Stimulated activated CD4-positive, alpha-beta T cell treated with anti-CD3 and anti-CD28 coated beads, Interleukin-1b, Interleukin-23, amount 100 ng/mL, for 48 hours (primary cell): ENCODE measurements at places on chromosomes 6 and 20.

DNA sequence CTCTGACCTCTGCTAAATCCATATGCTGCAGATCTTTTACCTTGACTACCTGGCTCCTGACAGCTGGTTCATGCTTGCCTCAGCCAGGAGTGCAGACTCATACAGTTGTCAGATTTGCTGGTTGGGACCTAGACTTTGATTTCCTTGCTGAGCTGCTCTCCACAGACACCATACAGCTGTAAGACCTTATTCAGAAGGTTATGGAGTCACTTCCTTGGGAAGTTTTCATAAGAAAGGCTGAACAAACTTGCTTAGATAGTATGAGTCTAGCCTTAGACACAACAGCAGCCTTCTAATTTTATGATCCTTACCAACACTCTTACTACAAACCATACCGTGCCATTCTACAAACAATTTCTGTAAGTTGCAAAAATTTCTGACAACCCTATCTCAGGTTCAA is 102.9 kb downstream of the EDN1 start:
- DNase-seq = no peak

DNA sequence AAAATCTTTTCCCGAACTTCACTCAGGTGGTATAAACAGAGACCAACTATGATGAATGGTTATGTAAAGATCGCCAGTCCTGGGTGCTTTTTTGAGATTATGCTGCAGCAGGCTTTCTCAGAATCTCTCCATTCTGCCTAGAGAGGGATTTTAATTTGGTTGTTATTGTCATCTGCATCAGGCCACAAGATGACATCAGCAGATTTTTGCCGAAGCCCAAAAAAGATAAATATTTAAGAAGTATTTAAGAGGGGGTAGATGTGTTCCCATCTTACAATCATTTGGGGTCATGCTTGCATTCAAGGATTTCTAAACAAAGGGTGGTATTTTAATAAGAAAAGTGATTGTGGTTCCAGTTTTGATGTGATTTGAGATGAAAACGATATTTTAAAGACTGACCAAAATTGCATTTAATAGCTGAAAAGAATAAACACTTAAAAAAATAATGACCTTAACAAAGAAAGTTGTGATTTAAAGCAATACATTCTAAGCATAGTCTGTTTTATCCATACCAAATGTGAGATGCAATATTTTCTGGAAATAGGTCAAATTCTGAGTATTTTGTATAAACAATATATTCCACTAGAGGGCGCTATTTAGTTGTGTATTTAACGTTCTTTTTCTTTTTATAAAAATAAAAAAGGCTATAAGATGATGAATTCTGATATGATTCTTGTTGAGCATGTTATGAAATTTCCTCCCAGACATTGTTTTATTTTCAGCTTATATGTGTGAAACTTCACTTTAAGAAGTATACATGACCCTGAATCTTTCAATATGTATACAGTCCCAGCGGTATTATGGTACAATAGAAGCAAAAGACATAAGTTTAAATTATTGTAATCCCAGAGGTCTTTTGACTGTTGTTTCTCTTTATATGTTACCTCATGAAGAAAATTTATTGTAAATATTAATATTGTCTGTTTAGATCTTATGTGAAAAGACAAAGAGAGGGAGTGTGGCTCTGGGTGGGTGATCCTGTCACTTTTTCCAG is 51.0 kb upstream of the ZFP64 start:
- DNase-seq = no peak

- no peak for DNase-seq
Measured at GRCh38 chr20:699811-700338, 24.3 kb upstream of the SCRT2 start.

DNA sequence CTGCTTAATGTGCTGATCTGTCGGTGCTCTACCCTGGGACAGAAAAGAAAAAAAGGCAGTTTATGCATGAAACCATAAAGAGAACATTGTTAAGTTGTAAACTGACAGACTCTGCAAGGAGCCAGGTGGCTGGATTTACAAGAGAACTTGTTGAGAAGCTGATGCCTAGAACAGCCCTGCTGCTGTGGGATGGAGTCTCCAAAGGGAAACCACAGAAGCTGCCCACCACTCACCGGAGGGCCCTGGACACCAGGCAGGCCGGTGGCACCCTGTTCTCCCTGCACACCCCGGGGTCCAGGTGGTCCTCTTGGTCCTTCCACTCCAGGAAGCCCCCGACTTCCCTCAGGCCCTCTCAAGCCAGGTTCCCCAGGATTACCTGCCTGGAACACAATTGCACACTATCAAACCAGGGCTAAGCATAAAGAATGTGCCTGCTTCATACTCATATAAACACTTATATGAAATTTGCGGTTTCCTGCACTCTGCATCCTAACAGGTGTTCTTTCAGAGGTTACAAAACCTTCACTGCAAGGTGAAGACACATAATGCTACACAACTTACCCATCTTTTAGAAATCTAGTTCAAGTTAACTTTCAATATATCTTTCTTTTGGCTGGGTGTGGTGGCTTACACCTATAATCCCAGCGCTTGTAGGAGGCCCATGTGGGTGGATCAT is 68.2 kb downstream of the COL9A1 start:
- DNase-seq = no peak

GRCh38 chr6:56716229-56716628 is 73.5 kb upstream of the DST start:
- no peak for DNase-seq

GRCh38 chr6:16319813-16320532 is 81.6 kb downstream of the GMPR start:
- DNase-seq = peak; percentile 69

DNA sequence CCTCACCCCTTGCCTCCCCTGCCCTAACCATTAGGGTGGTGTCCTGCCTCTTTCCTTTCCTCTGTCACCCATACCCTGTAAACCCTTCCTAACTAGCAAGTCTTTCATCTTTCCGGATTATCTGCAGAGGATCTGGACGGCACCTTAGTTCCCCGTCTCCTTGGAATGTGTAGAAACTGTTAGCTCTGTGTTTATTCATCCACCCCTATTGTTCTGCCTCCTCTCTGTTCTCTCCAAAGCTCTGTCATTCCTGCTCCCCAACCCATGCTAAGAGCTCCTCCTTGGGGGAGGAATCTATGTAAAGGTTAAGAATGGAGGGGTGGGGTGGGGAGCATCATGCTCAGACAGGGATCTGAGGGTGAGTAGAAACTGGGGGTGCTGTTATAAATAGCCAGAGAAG is 39.4 kb upstream of the KCNK5 start:
- no peak for DNase-seq

DNA sequence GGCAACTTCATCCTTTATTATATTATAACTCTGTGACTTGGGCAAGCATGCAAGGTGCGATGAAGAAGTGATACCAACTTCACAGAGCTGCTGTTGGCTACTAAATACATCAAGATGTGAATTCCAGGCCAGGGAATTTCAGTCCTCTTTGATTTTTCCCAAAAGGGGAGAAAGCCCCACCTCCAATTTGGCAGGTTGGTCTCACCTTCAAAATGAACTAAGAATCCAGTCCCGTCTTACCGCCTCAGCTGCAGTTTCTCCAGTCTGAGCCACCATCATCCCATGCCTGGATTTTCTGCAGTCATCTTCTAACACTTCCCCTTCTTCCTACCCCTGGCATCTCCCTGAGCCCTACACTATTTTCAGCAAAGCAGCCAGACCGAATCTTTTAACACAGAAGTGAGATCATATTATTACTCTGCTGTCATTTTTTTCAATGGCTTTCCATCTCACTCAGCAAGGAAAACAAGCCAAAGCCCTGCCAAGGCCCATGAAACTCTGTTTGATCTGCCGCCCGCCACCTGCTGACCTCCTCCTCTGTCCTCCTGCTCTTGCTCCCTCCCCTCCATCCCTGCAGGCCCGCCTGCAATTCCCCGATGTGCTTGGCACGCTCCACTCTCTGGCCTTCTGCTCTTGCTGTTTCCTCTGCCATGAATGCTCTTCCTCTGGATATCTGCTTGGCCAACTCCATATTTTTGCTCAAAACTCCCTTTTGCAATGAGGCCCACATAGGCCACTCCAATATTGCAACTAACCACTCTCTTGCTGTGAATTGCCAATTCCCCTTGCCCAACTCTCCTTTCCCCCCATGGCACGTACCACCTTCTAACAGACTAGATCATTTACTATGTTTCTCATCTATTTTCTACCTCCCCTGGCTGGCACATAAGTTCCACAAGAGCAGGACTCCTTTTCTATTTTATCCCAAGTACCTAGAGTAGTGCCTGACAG is 46.0 kb upstream of the TAGAP start:
- DNase-seq = no peak

DNA sequence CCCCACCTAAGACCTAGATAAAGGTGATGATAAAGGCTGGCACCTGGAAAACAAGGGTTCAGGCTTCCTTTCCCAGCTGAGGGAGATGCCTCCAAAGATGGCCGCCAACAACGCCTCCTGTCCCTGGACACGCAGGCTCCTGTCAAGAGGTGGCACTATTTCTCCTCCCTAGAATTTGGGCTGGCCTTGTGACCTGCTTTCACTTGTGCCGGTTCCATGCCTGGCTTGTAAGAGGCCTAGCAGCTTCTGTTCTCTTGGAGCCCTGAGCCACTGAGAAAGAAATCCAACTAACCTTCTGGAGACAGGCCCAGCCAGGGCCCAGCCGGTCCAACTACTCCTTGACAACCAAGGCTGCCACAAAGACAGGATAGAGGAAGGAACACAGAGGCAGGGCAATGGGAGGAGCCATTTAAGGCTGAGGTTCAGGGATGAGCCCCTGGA is 60.2 kb upstream of the RALY start:
- peak; percentile 63 for DNase-seq

GRCh38 chr6:137049095-137049494 is 4.3 kb upstream of the IL20RA start:
- DNase-seq = no peak

GRCh38 chr6:111503194-111503593 is 20.2 kb upstream of the REV3L start:
- no peak for DNase-seq

DNA sequence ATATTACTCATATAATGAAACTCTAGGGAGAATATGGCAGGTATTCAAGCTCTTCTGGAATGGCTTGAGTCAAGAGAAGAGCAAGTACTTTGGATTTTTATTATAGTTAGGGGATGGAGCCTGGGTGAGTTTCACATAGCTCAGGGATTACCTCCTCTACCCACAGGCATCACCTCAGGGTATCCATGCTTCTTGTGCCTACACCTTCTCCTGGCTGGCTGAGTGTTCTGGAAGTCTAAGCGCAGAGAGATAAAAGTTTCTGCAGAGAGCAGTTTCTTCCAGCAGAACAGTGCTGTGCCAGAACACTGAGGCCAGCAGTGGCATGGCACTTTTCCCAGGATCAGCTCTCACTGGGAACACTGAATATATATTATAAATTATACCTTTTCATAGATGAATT is 199.7 kb upstream of the KCNQ5 start:
- no peak for DNase-seq

DNA sequence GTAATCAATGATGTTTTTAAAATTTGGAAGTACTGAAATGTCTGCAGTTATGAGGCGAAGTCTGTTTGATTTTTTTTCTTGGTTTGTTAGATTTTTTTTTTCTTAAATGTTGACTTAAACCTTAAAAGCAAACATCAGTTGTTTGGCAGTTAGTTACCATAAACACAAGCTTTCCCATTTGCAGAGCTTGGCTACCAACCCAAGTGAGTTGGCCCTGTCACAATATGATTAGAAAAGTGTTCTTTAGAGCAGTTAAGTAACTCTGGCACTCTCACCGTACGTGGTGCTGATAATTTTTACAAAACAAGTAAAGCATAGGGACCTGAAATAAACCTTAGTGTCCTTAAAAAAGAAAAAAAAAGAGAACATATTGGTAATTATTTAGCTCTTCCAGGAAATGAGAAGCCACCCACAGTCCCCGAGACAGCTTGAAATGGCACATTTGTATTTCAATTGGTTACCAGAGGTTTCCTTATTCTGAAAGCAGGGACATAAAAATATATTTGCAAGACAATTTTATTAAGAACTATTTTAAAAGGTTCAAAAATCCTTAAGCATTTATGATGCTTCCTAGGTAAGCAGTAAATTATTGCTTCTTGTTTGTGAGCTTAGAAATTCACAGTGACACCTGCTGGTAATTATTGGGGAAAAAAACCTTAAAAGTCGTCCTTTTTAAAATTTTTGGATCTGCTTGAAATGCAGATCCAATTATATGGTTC is 3.9 kb downstream of the HEY2 start:
- no peak for DNase-seq

DNA sequence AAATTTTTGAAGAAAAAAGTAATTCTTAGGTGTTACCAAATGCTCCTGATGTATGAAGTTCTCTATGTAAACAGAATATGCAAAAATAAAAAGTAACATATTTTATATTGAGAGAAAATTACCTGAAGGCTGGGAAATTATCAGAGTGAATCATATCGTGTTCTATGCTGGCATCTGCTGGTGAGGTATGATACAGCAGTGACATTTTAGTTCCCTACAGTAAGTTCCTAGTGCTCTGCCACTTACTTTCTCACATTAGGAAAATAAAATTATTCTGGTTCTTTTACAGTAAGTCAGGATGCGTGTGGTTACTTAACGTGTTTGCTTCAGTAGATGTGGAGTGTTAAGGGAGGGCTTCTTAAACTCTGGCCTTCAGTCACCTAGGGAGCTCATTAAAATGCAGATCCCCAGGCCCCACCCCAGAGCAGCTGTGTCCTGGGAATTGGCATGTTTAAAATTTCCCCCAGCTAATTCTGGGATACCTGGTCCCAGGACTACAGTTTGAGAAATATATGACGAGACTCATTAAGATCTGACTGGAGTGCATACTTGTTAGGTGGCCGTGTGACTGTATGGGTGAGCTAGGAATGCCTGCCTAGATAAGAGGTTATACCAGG is 3.2 kb downstream of the ACTR5 start:
- DNase-seq = no peak

DNA sequence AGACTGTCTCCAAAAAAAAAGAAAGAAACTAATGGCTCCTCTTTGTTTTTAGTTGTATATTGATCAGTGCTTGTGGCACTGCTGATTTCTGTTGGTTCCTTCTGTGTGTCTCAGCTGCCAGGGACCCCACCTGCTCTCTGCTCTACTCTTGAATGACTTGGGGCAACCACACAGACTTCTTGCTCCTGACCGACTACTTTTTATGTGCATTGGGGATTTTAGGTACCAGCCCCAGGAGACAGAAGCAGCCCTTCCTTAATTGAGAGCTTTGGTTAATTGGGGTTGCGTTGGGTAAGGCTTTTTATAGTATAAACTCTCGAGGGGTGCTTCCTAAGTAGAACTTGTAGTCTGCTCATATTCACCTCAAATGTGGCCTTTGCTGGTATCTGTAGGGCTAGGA is 6.9 kb downstream of the STK35 start:
- no peak for DNase-seq

GRCh38 chr6:50608421-50608820 is 104.9 kb upstream of the TFAP2D start:
- DNase-seq = no peak

DNA sequence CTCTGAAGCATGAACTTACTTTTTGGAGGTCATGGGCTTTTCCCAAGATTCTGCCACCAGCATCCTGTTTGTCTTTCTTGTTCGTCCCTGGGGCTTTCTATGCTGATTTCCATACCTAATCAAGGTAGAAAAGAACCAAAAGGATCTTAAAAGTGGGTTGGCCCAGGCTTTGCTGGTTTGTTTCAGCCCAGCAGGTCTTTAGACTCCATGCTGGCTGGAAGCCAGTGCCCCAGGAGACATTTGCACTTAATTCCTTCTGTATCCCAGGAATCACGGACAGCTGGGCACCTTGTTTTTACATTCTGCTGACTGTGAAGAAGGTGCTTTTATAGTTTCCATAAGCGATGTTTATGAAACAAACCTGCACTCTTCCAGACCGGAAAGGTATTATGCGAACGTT is 195.9 kb downstream of the CDH4 start:
- DNase-seq = no peak

- DNase-seq = no peak
Measured at GRCh38 chr20:10781526-10781925, 107.7 kb upstream of the JAG1 start.
